Urothelium cell line (cell line): ENCODE measurements at places on chromosomes 12 and 14.

DNA sequence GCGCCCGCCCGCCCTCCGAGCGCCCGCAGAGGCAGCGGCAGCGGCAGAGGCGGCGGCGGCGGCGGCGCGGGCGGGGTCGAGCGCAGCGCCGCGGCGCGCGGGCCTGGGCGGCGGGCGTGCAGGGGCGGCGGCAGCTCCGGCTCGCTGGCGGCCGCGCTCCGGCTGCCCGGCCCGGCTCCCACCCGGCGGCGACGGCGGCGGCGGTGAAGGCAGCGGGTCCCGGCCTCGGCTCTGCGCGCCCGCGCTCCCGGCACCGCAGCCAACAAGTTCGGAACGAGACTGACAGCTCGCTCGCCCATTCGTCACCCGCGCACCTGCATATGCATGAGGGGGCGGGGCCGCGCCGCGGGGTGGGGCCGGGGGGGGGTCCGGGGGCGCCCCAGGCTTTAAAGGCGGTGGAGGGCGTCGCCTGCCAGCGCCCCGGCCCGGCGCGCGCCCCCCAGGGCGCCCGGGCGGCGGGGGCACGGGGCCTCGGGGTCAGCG is at the start of gene JAG2:
JAG2 (minus strand) TSS at position 281 of the 483 bp plus-strand sequence. CDS start 356 bp downstream, outside the sequence.
- DNase-seq, result peak; percentile 66

- DNase-seq, result no peak
Measured at GRCh38 chr14:64549016-64549415, 745 bp upstream of the PPP1R36 start.

- DNase-seq, result no peak
Measured at GRCh38 chr14:25140411-25140810, 90.5 kb upstream of the STXBP6 start.

- DNase-seq, result no peak
Measured at GRCh38 chr12:75831402-75831801, 200.2 kb downstream of the PHLDA1 start.

DNA sequence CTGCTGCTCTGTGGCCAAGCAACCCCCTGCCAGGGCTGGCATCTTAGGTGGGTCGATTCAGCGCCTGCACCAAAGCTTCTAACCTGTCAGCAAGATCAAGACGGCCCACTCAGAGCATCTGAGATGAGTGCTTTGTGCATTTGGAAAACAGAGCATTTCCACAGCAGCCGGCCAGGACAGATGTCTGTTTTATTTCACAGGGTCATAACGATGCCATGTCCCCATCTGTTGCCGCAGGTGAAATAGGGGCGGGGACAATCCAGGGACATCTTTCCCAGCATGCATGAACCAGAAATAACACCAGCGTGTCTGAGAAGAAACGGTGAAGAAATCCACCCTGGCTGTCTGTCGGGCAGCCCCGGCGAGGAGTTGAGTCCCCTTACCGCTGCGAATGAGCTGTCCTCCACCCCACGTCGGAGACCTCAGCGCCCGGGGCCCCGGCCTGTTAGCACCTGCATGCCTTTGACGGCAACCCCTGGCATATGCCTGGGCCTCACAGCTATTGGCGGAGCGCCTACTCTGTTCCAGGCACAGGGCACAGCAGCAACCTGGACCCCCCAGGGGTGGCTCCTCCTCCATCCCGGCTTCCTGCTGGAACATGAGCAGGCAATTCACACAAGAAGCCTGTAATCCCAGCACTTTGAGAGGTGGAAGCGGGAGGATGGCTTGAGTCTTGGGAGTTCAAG is 30.6 kb upstream of the ULK1 start:
- DNase-seq, result no peak

GRCh38 chr12:129532707-129533499 is 370.9 kb downstream of the TMEM132D start:
- no peak for DNase-seq

DNA sequence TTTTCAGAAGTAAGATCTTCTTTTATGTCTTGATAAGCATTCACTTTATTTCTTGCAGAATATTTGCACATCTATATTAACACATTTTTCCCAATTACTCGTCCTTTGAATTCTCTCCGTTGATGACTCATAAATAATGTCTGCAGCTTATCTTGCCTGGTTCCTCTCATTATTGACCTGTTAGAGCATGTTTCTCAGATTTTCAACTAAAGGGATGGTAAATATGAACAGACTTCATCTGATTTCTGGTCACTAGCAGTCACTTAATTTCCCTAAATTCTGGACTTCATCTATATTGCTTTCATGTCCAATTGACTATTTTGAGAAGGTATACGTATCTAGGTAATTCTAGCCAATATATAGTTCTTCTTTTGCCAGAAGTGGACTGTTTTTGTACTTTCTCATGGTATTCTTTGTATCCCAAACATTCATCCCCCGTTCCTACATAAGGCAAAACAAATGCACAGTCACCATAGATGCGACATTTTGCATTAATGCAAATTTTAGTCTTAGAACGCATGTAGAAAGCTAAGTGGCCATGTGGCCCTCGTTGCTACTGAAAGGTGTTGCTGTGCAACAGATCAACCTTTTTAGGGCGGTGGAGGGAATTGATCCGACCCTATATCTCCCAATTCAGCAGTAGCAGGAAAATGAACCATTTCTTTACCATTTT is 6.2 kb downstream of the PIK3C2G start:
- no peak for DNase-seq

DNA sequence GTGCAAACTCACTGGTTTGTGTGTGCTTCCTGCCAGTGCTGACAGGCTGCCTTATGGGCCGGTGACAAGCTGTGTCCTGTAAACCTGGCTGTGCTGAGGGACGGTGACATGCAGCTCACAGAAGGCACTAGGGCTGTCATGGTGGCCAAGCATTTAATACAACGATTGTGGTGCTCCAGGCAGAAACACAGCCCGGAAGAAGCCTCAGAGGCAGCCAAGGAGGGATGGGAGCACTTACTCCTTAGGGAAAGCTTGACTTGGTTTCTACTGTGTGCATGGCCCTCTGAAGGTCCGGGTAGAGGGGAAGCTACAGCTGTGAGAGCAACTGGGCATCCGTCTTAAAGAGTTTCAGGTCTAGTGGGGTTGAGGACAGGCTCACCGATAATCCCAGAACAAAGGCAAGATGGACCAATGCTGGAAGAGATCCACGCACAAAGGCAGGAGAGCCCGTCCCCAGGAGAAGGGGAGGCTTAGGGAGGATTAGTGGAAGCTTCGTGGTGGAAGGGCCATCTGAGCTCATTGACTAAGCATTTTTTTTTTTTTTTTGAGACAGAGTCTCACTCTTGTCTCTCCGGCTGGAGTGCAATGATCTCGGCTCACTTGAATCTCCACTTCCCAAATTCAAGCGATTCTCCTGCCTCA is 10.7 kb upstream of the MCRS1 start:
- no peak for DNase-seq

DNA sequence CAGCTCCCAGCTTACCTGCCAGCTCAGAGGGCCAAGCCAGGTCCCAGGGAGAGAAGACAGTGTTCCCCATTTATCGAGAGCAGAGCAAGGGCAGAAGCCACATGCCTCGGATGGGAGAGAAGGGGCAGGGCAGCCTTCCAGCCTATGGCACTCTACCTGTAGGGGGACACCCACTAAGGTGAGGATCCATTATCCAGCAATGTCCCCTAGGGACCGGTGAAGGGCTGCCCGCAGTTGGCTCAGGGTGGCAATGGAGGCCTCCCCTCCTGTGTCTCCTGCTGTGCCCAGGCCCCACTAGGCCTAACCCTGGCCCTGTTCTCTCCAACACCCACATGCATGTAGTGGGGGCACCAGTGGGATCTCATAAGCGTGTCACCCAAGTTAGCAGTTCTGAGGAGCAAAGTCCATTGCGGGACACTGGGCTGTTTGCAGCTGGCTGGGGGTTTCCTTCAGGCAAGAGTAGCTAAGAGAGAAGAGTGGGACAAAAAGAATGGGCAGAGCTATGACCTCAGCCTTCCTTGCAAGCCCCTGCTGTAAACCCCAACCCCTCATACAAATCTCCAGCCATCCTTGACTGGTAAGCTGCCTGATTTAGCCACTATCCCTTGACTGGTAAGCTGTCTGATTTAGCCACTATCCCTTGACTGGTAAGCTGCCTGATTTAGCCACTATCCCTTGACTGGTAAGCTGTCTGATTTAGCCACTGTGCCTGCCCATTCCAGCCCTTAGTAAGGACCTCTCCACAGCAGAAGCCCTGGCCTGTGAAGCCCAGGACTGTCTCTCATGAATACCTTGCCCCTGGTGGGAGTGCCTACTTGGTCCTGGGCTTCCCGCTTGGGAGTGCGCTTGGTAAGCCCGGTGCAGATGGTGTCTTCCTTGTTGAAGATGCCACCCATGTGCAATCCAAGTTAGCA is 5.2 kb upstream of the ASB2 start:
- DNase-seq, result no peak
